ENCODE measurements at places on chromosomes 5 and 9.

GRCh38 chr5:95783661-95784060 lies 38.9 kb downstream of the GLRX start:
- no peak for DNase-seq

GRCh38 chr9:26219961-26220360 lies 541.7 kb upstream of the TUSC1 start:
- DNase-seq, result no peak

DNA sequence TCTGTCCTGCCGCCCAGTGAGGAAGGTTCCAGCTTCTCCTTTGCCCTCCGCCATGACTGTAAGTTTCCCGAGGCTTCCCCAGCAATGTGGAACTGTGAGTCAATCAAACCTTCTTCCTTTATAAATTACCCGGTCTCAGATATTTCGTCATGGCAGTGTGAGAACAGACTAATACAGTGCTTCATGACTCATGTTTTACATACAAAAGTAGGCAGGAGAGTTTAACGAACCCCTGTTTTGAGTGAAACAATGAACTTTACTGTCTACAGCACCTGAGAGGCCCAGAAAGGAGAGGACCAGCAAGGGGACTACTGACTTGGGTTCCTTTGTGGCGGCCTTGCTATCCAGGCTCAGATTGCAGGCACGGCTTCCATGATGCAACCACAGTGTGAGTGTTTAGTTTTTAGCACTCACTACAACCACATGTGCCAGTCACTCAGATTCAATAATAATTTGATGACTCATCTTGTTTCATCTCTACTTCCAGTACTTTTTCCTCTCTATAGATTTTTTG lies 139.1 kb upstream of the CLINT1 start:
- DNase-seq, result peak; percentile 90

DNA sequence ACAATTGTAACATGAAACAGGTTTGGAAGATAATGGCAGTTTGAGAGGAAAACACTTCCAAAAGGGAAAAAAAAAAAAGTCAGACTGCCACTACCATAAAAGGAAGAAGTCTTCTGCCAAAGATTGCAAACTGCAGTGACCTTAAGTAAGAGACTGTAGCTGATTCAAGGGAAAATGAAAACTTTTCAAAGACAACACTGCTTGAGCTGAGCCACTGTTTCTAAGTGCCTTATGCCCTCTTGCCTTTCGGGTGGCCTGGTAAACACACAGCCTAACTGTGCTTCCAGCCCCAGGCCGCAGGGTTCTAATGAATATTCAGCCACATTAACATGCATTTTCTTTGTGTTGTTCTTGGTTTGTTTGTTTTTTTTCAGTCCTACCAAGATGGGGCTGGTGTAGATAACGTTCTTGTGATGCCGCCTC lies 354.6 kb downstream of the BNC2 start:
- DNase-seq, result no peak

GRCh38 chr5:116453988-116454411 lies 120.6 kb downstream of the SEMA6A start:
- DNase-seq, result no peak

DNA sequence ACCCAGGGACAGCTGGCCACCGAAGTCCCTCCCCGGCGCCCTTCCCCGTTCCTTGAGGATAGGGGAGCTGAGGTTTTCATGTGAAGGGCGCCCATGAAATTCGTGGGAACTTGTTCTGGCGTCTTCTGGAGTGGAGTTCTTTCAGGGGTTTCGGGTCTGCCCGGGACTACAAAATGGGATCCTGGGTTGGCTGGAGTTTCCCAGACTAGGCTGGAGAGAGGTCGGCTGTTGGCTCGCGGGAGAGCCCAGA lies 3.6 kb upstream of the RGMB start:
- DNase-seq, result no peak

- no peak for DNase-seq
These were observed 62.4 kb downstream of the MARCHF3 start for GRCh38 chr5:126967808-126968466.
